Activated naive CD4-positive, alpha-beta T cell treated with anti-CD3 and anti-CD28 coated beads, Interleukin-2, amount 50 U/mL, for 72 hours (primary cell): ENCODE measurements at places on chromosomes 7 and 10.

DNA sequence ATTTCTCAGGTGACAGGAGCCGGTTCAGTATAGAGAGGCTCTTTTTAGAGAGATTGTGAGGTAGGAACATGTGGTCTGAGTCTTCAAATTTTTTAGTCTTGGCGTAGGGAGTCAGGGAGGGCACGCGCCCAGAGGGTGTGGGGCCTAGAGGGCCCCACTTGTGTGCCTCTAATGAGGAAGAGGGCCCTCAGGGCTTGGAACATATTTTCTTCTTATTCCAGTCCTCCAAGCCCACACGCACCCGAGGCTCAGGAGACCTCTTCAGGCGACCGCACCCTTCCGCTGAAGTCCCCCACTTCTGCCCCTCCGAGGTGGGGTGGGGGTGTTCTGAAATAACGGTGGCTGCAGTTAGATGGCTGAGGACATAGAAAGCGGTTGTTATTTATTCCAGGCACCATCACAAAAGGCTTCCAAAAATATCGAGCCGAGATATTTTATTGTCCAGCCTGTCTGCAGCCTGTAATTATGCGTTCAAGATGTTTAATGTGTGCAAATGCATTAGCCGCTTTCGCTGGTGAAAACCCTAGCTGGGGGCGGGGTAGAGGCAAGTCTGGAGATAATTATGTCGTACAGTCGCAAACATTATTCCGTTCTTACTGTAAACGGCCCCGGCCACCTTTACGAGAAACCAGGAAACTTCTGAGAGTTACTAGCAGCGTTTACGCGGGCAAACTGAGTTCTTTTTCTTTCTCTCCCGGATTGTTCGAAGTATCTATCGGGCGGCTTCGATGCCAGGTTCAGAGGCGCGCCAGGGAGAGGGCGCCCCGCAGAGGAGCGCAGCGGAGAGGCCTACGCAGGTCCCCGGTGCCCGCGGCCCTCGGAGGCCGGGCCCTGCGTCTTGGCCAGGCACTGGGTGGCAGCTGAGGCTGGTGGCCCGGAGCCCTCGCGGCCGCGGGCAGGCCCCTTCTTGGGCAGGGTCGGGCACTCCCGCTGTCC, 12.9 kb upstream of the HOXA13 start:
- DNase-seq = no peak

- no peak for DNase-seq
Measured at GRCh38 chr7:88307412-88307811, 718 bp upstream of the STEAP4 start.

GRCh38 chr10:96830511-96831199, 1.4 kb upstream of the LCOR start:
- peak; percentile 67 for DNase-seq

DNA sequence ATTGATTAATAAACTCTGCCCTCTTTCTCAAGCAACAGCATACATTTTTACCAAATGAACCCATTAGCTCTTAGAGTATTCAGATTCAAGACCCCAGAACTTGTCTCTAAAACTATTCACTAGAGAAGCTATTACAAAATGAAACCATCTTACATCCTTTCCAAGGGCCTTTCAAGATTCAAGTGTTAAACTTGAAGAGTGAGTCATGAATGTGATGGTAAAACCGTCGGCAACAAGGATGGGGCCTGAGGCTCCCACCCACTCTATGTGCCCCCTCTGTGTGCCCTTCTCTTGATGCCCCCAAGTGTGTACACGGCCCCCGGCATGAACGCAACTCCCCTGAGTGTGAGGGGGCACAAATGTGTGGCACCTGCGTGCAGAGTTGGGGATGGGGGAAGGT, 46.4 kb downstream of the SFMBT2 start:
- no peak for DNase-seq

GRCh38 chr10:118543714-118544400, 51.6 kb downstream of the PRLHR start:
- no peak for DNase-seq

GRCh38 chr10:102316421-102316820, 71.1 kb downstream of the GBF1 start:
- no peak for DNase-seq

- DNase-seq = no peak
Measured at GRCh38 chr10:28963539-28964221, 286.4 kb downstream of the BAMBI start.

DNA sequence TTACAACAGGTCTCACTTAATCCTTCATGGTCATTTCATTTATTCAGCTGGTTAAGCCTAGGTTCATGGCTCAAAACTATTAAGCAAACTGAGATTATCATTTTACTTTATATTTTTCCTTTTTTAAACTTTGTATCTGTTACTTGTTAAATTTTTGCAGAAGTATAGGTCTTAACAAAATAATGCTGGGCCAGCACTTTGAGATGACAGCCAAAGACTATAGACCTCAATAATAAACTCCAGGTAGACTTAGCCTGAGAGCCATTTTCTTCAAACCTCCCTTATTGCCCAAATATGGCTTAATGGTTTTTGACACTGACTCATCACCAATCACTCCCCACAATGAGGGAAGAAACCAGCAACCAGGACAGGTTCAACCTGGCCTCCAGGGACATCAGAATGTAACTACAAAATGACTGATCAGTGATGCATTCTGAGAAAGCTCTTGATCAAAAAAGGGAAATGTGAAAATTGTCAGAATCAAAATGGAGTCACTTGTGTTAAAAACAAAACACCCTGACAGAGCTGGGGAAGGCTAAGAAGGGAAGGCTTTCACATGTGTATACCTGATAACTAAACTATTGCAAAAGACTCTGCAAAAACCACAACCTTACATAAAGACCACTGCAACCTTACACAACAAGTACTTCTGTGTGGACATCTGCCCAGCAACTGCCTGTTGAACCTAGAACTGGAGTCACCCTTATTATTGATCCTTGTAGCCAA, 2.1 kb upstream of the CCDC126 start:
- DNase-seq = peak; percentile 60

DNA sequence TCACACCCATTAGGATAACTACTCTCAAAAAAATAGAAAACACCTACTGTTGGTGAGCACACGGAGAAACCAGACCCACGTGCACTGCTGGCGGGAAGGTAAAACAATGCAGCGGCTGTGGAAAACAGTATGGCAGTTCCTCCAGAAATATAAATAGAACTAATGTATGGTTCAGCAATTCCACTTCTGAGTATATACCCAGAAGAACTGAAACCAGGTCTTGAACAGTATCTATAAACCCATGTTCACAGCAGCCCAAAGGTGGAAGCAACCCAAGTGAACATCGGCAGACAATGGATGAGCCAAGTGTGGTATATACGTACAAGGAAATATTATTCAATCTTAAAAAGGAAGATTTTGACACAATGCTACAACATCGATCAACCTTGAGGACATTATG, 164.7 kb downstream of the ZMYND11 start:
- DNase-seq = no peak

- DNase-seq = no peak
Measured at GRCh38 chr10:43938810-43939209, 290.1 kb upstream of the ZNF32 start.

DNA sequence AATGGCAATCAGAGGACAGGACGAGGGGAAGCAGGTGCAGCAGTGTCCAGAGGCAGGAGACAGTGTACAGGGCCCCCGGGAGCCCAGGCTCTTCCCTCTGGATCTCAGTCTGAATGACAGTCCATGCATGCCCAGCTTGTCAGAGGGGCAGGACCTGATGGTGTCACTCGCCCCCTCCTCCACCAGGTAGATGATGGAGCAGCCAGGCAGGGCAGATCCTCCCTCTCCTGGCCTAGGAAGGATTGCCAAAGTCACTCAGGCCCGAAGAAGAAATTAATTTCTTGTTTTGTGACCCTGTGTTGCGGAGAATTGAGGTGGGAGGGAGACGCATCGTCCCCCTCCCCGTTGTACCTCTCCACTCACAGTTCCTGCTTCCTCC, 4.0 kb downstream of the VSTM4 start:
- no peak for DNase-seq

GRCh38 chr10:125811251-125811650, 11.8 kb downstream of the UROS start:
- no peak for DNase-seq

- DNase-seq = no peak
Measured at GRCh38 chr7:42432644-42433043, 195.6 kb upstream of the GLI3 start.

DNA sequence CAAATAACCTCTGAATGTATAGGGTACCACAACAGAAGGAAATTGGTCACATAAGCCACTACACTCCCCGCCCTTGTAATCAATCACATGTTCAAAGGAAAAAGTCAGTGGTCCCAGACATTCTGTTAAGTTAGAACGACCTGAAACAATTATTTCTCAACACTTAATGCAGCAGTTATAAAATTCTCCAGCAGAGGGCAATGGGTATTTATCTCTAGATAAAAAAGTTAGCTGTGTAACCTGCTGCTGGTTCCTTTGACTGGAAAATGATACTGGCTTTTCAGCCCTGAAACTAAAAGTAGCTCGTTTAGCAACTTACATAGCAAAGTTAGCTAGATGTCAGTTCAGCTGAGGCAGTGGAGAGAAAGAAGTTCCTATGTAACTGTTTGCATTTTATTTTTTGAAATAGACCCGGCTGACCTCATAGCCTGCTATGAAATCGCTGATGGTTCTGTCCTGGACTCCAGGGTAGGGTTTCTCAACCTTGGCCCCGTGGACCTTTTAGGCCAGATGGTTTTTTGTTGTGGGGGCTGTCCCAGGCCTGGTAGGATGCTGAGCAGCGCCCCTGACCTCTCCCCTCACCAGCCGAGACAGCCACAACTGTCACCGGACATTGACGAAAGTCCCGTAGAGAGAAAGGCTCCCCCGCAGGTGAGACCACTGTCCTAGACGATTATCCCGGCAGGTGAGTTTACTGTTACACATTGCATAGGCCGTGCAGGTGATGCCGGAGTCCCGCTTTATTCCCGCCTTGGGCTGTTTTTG, 40.2 kb upstream of the PROSER2 start:
- no peak for DNase-seq

- DNase-seq = no peak
Measured at GRCh38 chr10:125473143-125473793, 209.7 kb downstream of the TEX36 start.

DNA sequence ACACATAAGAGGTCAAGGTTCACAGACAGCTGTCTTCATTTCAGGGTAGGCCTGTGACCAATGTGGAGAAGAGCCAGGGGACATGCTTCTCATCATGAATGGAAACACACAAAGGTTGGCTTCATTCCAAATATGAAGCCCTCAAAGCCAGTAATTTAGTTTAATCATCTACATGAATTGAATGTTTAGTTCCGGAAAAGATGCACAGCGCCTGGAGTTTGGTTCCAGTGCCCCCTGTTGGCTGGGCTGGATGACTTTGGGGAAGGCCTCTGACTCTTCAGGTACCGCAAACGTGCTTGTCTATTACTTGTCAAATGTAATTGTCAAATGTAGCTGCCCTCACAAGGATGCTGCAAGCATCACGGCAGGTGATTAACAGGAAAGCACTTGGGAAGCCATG, 130.7 kb downstream of the ADRA2A start:
- peak; percentile 9 for DNase-seq

- DNase-seq = no peak
Measured at GRCh38 chr10:22339761-22340328, 5.5 kb upstream of the SPAG6 start.

DNA sequence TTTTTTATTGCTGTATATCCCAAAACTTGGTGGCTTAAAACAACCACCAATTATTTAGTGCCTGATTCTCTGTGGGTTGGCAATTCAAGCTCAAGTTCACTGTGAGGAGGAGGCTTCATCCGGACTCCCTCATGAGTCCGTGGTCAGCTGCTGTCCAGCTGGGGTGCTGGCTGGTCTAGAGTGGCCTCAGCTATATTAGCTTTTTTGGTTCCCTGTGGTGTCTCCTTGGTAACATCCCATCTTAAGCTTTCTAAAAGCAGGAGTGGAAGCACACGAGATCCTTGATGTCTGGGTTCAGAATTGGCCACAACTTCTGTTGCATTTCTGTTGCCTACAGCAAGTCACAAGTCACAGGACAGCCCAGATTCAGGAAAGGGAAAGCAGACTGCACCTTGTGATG, 536.5 kb upstream of the FZD8 start:
- DNase-seq = no peak

DNA sequence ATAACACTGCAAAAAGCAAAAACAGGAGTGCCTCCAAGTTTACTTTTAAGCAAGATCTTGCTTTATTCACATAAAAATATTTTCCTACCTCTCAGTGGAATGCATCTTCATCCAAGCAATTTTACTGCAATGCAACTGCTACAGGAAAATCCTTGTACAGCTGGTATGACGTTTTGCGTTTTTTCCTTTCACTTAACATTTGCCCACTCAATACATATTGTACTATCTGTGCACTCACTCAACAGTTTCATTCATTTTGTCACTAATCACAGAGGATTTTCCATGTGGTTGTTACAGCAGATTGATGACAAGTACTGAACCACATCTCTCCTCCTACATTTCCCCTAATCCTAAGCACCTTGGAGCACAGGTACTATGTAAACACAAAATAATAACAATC, 222.0 kb upstream of the IMMP2L start:
- no peak for DNase-seq

- no peak for DNase-seq
Measured at GRCh38 chr7:130650611-130651120, 17.9 kb downstream of the COPG2 start.

DNA sequence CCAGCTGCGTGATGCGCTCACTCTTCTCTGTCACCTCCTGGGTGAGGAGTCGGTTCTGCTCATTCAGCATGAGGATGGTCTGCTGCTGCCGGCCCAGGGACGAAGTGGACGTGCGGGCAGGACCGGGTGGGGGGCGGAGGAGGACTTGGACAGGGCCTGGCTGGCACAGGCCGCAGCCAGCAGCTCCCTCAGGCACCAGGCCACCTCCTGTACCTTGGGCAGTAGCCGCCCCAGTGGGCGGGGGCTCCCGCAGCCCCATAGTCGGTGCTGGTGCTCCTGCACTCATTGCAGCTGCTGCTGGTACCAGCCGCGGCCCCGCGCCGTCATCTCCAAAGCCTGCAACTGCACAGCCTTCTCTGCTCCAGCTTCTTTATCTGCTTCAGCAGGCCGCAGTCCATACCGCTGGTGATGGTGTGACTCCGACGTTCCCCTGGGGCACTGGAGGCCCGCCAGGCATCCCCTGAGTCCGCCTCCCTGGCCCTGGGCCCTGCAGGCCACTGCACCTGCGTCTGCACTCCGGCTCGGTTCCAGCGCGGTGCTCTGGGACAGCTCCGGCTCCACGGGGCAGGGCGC, 884.9 kb upstream of the ZNF722 start:
- DNase-seq = no peak

- DNase-seq = no peak
Measured at GRCh38 chr7:111883241-111883640, 320.9 kb upstream of the IMMP2L start.

- no peak for DNase-seq
Measured at GRCh38 chr10:133608855-133609254, 17.7 kb downstream of the FRG2B start.

DNA sequence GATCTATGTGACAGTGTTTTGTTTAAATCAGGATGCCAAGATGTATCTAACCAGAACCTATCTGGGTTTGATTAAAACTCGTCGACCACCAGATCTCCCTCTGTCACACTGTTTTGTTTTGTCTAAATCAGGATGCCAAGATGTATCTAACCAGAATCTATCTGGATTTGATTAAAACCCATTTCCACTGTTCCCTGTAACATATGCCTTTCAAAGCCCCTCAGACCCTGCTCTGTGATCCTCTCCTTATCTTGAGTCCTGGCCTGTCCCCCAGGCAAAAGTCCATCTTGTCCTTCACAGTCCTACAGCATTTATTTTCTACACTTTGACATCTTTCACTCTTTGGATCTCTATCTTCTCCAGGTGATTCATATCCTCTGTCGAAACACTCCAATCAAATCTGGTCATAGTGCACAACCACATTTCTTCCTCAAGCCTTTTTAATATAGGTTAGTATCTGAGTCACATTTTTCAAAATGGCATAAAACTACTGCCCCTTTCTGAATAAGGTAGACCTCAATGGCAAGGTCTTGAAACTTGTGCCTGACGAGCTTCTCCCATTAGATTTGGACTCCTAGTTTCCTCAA, 32.5 kb downstream of the ERLIN1 start:
- DNase-seq = no peak
